Choroid plexus epithelial cell (primary cell): ENCODE measurements at places on chromosomes 16 and 17.

- peak; percentile 84 for DNase-seq
Measured at GRCh38 chr17:7750321-7750821, 32.8 kb downstream of the DNAH2 start.

DNA sequence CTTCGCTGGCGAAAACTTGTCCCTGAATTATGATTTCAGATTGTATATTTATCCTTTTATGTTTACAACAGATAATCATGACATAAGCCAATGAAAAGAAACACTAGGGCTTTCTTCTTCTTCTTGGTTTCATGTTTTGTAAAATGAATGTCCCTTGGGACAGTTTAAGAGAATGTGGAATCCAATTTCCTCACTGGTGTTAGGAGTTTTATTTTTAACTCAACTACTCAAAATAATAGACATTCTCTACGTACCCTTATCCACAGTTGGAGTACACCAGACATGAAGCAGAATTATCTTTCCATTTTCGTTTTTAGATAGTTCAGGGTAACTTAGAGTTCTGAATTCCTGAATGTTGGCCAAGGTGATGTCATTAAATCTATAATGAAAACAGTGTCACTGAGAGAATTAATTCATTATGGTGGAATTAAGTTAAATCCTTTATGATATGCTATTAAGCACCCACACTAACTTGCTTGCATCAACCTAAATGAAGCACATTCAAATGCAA lies 43.4 kb downstream of the IRX6 start:
- peak; percentile 15 for DNase-seq

GRCh38 chr16:19776147-19776546 lies 58.1 kb downstream of the IQCK start:
- DNase-seq = no peak

DNA sequence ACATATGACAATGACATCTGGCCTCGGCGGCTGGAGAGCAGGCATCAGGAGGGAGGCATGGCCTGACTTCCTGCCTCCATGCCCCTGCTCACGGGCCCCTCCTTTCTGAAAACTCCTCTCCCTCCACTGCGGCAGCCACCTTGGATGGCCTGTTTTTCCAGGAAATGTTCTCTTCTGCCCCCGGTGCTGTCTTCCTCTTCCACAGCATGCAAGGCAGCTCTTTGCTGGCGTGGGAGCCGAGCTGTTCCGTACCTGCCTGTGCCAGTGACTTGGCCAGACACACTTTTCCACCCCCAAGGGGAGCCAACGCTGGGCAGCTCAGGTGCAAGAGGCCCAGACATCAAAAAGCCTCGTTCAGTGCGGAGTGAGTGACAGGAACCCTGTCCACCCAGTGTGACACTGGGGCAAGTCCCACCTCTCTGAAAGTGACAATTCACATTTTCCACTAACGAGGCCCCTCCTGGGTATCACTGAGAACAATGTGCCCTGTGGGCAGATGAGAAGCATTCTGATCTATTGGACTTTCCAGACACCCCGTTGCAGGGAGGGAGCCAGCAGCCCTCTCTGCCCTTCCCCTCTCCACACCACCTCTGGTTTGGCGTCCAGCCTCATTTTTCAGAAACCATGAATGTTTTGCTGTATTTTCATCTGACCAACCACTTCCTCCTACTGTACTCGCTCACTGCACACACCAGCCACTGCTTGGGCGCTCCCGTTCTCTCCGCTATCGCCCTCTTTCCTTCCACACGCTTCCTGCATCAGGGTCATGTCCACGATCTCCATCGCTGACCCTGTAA lies 31.2 kb downstream of the NSMCE1 start:
- no peak for DNase-seq

GRCh38 chr17:58277107-58277801 lies 3.5 kb downstream of the MPO start:
- DNase-seq = peak; percentile 23

GRCh38 chr17:79837888-79838521 lies 1.2 kb downstream of the CBX4 start:
- no peak for DNase-seq

DNA sequence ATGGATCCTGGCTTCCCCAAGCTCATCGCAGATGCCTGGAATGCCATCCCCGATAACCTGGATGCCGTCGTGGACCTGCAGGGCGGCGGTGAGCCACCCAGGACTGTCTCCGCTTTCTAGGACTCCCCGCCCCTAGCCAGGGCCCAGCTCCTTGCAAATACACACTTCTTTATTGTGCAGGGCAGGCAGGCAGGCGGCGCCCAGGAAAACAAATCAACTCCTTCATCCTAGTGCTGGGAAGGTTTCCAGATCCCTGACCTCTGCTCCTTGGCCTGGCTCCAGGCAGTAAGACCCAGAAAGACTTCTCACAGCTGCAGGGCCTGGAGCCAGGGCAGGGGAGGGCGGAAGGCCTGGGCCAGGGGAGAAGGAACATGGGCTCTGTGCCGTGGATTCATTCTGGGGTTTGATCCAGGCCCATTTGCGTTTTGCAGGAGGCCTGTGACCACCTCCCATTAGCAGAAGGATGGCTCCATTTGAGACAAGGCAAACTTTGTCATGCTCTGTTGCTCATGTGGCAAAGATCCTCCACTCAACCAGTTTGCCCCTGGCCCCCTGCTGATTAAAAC lies 6.0 kb upstream of the LPCAT2 start:
- peak; percentile 92 for DNase-seq

- DNase-seq = peak; percentile 70
Measured at GRCh38 chr17:79792984-79793923, 3.6 kb downstream of the CBX8 start.

DNA sequence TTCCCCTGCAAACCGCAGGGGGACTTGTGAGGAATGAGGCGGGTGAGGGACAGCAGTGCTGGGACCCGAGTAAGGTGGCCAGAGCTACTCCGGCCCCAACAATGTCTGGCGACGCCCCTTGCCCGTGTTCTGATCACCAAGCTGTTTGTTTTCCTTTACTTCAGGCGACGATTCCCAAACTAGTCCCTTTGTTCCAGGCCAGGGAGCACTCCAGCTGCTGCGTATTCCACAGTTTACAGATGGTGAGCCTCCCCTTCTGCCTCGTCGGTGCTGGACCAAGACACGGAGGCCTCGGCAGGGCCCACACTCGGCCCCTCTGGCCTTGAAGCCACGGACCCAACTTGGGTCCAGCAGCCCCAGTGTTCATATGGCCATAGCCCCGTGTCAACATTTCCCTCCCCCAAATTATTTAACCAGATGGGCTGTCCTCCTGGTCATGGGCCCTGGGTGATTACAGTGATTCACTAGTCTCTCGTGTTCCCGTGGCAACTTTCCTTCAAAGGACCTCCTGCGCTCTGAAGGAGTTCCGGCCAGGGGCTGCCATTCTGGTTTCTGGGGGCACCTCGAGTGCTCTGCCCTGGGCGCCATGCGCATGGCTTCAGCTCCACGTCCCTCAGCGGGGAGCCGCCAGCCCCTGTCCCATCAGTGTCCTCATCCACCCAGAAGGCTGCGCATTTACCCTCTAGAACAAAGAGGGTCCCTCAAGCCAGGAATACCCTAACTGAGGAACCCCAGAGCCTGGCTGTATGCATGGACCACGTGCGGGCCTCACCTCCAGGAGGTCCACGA lies 24.8 kb upstream of the MTSS2 start:
- DNase-seq = no peak

DNA sequence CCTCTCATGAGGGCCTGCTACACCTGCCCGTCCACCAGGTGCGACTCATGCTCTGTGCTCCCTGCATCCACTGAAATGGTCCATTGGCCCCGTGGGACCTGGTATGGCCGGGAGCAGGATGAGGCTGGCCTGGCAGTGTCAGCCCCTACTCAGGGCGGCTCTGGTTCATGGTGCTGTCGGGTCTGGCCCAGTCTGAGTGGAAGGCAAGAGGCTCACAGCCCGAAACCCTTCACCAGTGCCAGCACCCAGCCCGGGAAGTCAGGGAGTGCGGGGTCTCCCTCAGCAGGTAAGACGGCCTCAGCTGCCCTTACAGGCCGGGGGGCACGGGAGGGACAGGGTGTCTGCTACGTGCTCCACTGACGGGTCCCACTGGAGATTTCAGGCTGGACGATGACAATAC lies 40.5 kb upstream of the RASD1 start:
- DNase-seq = no peak

DNA sequence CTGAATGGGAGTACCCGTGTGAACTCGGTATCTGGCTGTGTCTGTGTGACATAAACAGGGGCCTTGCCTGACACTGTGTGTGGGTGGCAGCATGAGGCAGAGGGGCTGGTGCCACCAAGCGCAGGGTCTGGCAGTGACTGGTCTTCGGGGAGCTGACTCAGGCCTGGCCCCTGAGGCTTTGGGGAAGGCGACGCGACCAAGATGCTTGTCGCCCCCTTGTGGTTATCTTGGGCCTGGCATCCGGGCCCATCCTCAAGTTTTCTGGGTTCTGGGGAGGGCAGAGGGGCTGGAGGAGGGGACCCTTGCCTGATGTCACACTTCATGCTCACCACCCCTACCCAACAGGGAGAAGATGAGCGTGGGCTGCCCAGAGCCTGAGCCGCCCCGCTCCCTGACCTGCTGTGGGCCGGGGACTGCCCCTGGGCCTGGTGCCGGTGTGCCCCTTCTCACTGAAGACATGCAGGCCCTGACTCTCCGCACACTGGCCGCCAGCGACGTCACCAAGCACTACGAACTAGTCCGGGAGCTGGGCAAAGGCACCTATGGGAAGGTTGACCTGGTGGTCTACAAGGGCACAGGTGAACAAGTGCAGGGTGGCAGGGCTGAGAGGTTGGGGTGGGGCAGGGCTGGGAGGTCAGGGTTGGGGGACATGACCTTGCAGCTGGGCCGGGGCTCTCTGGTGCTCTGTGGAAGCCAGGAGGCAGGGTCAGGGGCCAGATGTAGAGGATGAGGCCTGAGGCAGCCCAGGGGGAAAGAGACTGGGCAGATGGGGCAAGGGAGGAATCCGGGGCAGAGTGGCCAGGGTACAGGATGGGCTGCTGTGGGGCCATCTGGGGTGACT lies 24.9 kb downstream of the SBK1 start:
- peak; percentile 48 for DNase-seq

DNA sequence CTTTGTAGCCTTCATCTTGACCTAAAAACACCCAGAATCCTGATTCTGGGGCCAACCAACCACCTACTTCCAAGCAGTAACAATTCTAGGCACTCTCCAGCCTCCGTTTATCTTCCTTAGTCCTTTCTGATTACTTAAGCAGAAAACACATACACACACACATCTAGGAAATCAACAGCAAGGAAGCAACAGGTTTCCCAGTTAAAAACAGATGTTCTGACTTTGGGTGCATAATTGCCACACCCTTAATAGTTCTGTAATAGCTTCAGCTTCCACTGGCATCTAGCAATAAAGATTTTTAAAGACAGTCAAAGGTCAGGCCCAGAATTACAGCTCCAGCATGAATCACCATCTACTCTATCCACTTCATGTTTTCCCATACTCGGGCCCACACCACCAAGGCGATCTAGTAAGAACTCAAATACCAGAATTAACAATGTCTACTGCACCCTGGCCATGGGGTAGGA lies 2.6 kb downstream of the ARHGAP17 start:
- peak; percentile 87 for DNase-seq

DNA sequence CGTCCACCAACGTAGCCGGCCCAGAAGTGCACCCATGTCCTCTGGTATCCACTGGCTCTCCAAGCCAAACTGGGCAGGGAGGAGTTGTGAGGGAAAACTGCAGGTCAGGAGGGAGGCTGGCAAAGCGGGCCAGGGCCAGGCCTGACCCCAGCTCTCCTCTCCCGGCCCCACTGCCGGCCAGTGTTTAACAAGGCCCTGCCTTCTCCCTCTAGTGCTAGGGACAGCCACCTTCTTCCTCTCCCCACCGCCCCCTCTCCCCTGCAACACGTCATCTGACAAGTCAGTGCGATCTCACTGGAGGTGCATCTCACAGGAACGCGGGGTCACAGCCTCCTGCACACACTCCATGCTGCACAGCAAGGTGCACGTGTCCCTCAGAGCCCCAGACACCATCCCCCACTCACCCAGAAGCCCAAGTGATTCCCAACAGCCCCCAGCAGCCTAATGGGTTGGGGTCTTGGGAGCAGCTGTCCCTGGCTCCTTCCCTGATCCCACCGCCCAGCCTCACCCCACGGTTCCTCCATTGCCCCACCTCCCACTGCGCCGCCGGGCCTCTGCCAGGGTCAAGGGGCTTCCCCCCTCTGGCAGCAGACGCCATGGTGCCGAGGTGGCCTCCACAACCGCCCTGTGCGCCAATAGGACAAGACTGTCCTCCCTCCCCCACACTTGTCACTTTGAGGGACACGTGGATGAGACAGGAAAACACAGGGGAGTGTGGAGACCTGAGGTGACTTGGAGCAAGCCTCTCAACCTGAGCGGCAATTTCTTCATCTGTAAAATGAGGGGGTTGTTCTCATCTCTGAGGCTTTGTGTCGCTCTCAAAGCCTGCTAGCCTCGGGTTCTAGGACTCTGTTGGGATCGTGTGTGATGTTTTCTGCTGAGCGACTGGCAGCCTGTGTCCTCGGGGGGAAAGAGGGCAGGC lies 1.1 kb upstream of the ACE start:
- no peak for DNase-seq

- peak; percentile 98 for DNase-seq
Measured at GRCh38 chr16:28538733-28539596, at the start of gene NUPR1. TSS of gene NUPR1 (minus strand) at chr16:28538974. CDS start at chr16:28538907, 67 bp downstream.

- DNase-seq = no peak
Measured at GRCh38 chr17:67096609-67097008, 52.3 kb downstream of the CACNG1 start.

GRCh38 chr17:46832331-46832821 lies 13.9 kb upstream of the WNT3 start:
- no peak for DNase-seq

- DNase-seq = no peak
Measured at GRCh38 chr17:7414837-7415236, 5.3 kb upstream of the SPEM1 start.

GRCh38 chr17:2937331-2938003 lies 125.9 kb downstream of the OR1D5 start:
- DNase-seq = peak; percentile 23

- no peak for DNase-seq
Measured at GRCh38 chr16:12210925-12211869, 234.7 kb downstream of the SNX29 start.

GRCh38 chr17:2230877-2231276 lies 72.7 kb downstream of the SMG6 start:
- DNase-seq = peak; percentile 69
